ENCODE measurements at places on chromosomes 3 and 15. TPM values are rescaled to one million over a fixed set of nuclear protein-coding genes. Genes with fewer than 3 reads are reported as not detected.
A peak's percentile ranks its signal among the peaks of the same experiment; 100 is the strongest.

The CLDN11 gene
- total RNA-seq: 2.1 TPM

DNA sequence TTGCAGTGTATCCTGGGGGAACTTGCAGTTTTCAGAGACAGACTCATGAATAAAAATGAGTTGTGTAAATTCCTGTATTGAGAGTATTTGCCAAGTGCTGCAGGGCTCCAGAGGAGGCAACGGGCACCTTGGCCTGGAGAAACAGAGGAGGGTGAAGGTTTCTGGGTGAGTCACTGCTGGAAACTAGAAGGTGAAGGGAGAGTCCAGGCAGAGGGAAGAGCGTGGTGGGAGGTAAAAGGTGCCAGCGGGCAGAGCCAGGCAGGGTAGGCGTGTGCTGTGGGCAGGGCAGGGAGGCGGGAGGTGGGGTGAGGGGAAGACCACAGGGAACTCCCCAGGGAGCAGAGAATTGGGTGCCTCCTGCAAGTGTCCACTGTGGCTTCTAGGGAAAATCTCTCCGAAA lies 120.8 kb downstream of the SLCO3A1 start:
- DNase-seq: no peak

The UCN2 gene
- not detected for total RNA-seq

DNA sequence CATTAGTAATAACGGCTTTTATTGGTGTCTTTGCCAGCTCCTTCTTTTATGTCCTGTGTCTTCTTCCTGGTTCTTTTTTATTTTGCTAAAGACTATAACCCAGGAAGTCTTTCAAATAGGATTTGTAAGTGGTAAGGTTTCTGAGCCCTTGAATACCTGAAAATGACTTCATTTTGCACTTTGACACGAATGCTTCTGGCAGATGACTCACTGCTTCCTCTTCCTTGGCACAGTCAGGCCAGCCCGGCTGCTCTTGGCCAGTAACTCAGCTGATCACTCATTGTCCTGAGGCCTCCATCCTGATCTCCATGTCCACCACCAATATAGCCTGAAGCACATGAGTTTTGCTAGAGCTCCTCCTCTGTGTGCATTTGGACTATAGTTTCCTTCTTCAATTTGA lies 48.7 kb upstream of the NR2E3 start:
- DNase-seq: no peak

DNA sequence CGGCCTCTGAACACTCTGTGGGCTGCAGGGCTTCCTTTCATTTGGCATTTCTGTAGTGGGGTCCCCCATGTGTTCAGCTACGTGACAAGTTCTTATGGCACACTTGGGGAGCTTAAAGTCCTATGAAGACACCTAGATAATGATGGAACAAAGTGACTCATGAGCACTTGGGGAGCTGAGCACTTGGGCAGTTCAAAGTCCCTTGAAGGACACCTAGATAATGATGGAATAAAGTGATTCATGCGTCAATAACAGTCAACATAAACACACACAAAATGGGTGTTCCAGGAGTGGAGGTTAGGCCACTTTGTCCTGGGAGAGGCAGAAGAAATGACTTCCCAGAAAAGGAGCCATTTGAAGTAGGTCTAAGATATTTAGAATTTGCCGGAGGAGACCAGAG lies 66.6 kb downstream of the LDHAL6B start:
- no peak for DNase-seq

GRCh38 chr3:61848885-61849284 lies 287.5 kb downstream of the PTPRG start:
- no peak for DNase-seq

- peak; percentile 81 for DNase-seq
Measured at GRCh38 chr3:152834776-152835600, at the start of gene P2RY1. TSS of gene P2RY1 (plus strand) at chr3:152835131. CDS start at chr3:152835783, 652 bp downstream.

- DNase-seq: no peak
Measured at GRCh38 chr15:48992545-48992944, 28.8 kb upstream of the SHC4 start.

DNA sequence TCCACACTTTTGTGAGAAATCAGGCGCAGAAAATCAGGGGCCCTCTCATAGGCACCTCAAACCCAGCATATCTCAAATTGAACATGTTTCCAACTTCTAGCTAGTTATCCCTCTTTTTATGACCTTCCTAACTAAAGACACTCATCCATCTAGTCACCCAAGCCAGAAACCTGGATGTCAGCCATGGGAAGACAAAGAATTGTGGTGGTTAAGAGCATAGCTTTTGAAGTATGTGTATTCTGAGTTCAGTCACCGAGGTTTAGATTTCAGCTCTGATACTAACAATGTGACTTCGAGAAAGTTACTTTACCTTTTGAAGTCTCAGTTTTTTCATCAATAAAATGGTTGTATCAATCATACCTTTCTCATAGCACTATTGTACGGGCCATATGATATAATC lies 495.5 kb downstream of the NLGN1 start:
- no peak for DNase-seq

The ACKR2 gene
- 0.83 TPM for total RNA-seq

The GPR171 gene
- total RNA-seq: not detected

DNA sequence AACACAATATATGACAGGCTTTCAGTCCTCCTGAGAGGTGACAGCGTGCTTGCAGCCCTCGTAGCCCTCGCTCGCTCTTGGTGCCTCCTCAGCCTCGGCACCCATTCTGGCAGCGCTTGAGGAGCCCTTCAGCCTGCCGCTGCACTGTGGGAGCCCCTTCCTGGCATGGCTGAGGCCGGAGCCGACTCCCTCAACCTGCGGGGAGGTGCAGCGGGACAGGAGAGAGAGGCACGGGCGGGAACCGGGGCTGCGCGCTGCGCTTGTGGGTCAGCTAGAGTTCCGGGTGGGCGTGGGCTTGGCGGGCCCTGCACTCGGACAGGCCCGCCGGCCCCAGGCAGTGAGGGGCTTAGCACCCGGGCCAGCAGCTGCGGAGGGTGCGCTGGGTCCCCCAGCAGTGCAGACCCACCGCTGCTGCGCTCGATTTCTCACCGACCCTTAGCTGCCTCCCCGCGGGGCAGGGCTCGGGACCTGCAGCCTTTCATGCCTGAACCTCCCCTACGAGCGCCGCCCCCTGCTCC lies 60.4 kb upstream of the HRH1 start:
- no peak for DNase-seq

- DNase-seq: no peak
Measured at GRCh38 chr3:159447841-159448240, 540.8 kb upstream of the IL12A start.

GRCh38 chr15:59295261-59296001 lies 77.2 kb downstream of the MYO1E start:
- no peak for DNase-seq

The FEZF2 gene
- not detected for total RNA-seq

DNA sequence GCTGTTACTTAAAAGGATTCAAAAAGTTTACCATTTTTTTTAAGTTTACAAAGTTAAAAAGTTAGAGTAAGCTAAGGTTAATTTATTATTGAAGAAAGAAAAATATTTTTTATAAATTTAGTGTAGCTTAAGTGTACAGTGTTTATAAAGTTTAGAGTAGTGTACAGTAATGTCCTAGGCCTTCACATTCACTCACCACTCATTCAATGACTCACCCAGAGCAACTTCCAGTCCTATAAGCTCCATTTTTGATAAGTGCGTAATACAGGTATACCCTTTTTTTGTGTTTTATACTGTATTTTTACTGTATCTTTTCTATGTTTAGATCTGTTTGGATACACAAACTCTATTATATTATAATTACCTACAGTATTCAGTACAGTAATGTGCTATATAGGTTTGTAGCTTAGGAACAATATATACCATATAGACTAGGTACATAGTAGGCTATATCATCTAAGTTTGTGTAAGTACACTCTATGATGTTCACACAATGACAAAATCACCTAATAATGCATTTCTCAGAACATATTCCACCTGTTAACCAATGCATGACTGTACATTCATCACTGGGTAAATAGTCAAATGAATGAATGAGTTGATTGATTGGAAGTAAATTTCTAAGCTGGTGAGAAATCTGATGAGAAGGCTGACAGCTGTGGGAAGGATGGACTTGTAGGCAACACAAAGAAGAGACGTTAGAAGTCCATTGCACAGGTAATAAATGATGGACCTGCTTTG lies 95.2 kb upstream of the CDIN1 start:
- no peak for DNase-seq

DNA sequence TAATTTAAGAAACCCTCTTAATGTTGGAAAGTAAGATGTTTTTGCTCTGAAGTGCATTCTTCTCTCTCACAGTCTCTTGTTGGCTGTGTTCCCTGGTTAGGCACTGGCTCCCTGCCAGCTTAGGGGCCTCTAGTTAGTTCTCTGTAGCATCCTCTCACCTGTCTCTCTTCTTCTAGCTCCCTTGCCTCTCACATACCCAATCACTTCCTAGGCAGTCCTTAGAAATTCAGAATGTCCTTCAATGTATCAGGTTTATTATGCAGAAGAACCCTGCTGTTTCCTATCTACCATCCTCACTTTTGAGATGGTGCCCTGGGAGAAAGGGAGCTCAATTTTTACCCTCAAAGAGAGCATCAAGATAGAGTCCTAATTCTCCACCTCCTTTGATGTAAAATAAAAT lies 36.2 kb upstream of the CPNE4 start:
- DNase-seq: no peak

The NR2C2 gene
- total RNA-seq: 14.7 TPM

- DNase-seq: no peak
Measured at GRCh38 chr3:24264748-24265158, 229.9 kb downstream of the THRB start.

DNA sequence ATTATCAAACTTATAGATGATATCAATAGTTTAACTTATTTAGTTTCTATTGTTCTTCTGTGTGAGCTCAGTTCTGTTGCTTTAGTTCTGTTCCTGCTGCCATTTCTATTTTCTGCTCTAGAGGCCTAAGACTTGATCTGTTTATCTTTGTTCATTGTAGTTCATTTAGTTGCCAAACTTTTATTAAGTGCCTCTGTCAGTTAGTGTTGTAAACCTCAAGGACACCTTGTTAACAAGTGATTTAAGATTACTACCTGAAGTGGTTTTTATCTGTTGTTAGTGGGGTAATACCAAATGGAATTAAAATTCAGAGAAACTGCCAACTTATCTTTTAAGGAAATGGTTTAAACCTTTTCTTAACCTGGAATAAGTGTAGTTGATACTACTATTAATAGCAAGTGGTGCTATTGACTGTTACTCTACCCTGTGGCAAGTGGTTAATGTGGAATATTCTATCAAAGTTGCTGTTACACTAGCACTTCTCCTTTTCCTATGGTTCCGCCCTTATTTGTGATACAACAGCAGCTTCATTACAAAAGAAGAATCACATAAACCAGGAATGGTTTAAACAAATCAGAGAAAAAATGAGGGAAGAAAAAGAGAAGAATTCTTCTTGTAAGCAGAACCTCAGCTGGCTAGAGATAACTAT lies 500.6 kb upstream of the GOLIM4 start:
- no peak for DNase-seq

The OXSR1 gene
- total RNA-seq: 16.0 TPM

- DNase-seq: no peak
Measured at GRCh38 chr3:106036696-106037095, 167.9 kb upstream of the CBLB start.

The FES gene
- 9.0 TPM for total RNA-seq

- no peak for DNase-seq
Measured at GRCh38 chr15:45551676-45552075, 29.1 kb upstream of the SLC30A4 start.

GRCh38 chr15:80709542-80709941 lies 14.4 kb downstream of the ABHD17C start:
- DNase-seq: no peak

GRCh38 chr3:15475161-15475560 lies 46.3 kb downstream of the COLQ start:
- no peak for DNase-seq

- DNase-seq: no peak
Measured at GRCh38 chr3:28651159-28651558, 302.5 kb upstream of the AZI2 start.

DNA sequence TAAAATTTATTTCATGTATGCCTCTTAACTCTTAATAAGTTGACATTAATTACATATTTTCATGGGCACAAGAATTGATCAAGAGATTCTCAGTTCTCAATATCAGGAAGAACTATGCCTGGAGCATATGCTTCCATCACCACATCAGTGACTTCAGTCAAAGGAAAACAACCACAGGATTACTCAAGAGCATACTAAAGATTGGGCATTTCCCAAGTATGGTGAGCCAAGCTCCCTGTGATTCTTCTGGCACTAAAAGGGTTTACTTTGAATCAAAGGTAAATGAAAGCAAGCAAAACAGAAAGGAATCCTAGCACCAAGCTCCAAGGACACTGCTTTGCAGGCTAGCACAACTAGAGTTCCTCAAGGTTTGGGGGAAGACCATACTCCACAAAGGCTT lies 44.6 kb downstream of the FMN1 start:
- no peak for DNase-seq

The SLC12A8 gene
- 11.2 TPM for total RNA-seq

DNA sequence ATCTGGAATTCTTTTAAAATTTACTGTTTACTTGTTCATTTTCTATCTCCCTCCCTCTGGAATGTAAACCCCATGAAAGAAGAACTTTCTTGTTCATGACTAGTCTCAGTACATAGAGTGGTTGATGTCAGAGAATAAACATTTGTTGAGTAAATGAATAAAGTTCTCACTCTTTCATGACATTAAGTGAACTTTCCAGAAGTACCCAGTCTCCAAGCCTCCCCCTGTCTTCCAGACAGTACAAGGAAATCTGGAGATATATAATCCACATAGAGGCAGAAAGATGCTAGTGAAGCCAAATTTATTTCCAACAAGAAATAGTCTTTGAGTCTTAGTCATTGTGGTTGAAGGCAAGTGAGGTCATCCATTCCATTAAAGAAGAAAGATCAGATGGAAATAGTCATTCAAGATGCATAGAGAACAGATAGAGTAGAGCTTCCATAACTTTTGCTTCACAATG lies 71.5 kb upstream of the GALNT15 start:
- DNase-seq: no peak

DNA sequence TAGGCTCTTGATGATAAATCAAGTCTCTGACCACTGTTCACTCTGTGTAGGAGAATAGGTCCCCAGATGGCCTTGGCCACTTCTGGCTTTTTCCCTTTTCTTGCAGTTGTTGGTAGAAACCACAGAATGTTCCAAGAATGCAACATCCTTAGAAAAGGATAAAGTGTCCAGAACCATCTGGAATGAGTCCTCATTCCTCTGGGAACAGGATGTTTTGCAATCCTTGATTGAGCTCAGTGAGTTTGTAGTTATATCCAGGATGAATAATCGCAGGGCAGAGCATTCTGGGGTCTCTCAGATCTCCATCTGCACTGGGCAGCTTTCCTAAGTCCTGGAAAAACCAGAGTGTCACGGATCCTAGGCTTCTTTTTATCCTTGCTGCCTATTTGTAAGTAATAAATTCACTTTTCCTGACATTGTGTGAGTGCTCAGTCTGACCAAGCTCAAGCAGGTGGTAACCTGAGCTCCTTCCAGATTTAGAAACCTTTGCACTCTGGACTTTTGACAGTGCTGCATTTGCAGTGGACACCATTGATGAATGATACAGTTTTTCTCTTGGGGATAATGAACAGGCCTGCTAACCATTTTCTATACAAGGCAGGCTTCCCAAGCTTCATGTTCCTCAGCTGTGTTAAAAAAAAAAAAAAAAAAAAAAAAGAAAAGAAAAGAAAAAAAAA lies 1028.6 kb downstream of the OTOL1 start:
- no peak for DNase-seq

The ZBBX gene
- total RNA-seq: not detected

GRCh38 chr15:56844892-56845291 lies 73.6 kb upstream of the TCF12 start:
- no peak for DNase-seq

- no peak for DNase-seq
Measured at GRCh38 chr3:25784971-25785370, 1.7 kb upstream of the NGLY1 start.

- no peak for DNase-seq
Measured at GRCh38 chr3:156240642-156241041, 120.3 kb downstream of the KCNAB1 start.
